ENCODE measurements at places on chromosomes 16 and 17. TPM values are rescaled to one million over a fixed set of nuclear protein-coding genes. Genes with fewer than 3 reads are reported as not detected.

The CCL13 gene
- total RNA-seq: 4.4 TPM

The CCDC102A gene
- total RNA-seq: 14.0 TPM

The UNC45B gene
- 0.43 TPM for total RNA-seq

The ACSM2A gene
- total RNA-seq: not detected

The TOP2A gene
- total RNA-seq: 21.6 TPM

DNA sequence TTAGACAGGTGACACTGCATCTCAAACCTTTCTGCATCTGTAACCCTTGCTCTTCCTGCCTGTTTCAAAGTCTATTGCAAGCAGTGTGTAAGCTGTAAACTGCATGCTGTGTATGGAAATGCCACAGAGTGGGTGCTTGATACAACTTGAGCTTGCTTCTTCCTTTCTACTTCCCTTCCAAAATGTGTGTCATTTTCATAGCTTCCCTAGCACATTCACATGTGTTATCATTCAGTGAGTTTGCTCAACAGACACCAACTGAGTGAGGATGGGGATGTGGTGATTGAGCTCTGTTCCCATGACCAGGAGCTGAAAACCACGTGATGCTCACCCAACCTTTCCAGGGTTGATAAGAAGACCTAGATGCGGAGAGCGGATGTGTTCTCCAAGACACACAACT is 111.1 kb downstream of the VAT1L start:
- peaks cover 30% of the 10 kb centered on the region for H3K4me1 ChIP-seq
- no peak overlapping the region for H3K27ac ChIP-seq
- DNase-seq: no peak

DNA sequence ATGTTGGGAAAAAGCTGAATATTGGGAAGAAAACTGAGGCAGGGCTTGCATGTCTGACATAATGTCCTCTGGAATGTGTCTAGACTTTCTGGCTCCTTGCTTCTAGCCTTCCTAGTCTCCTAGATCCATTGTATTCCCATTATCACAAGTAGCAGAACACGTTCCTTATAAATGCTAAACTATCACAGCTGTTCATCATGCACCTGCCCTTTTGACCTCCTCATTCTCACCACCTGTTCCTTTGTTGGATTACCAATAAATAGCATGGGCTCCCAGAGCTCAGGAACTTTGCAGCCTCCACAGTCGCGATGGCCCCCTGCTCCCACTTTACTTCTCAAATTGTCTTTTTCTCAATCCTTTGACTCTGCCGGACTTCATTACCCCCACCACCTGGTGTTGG is 49.7 kb downstream of the ACSM1 start:
- no peaks in the 10 kb centered on the region for H3K4me1 ChIP-seq
- H3K4me3 ChIP-seq: no peak overlapping the region
- no peaks in the 10 kb centered on the region for H3K36me3 ChIP-seq
- H3K27me3 ChIP-seq: no peaks in the 10 kb centered on the region
- no peak for DNase-seq
- H3K27ac ChIP-seq: no peak overlapping the region

- H3K27me3 ChIP-seq: no peaks in the 10 kb centered on the region
- no peak overlapping the region for H3K4me3 ChIP-seq
- no peak for DNase-seq
- no peaks in the 10 kb centered on the region for H3K4me1 ChIP-seq
Observed at GRCh38 chr16:78200623-78201096, 101.2 kb downstream of the WWOX start.

- H3K27me3 ChIP-seq: no peaks in the 10 kb centered on the region
- H3K36me3 ChIP-seq: no peaks in the 10 kb centered on the region
- no peak overlapping the region for H3K4me3 ChIP-seq
- no peak for DNase-seq
- H3K27ac ChIP-seq: no peak overlapping the region
Observed at GRCh38 chr17:39092692-39093230, 58.7 kb downstream of the PLXDC1 start.

DNA sequence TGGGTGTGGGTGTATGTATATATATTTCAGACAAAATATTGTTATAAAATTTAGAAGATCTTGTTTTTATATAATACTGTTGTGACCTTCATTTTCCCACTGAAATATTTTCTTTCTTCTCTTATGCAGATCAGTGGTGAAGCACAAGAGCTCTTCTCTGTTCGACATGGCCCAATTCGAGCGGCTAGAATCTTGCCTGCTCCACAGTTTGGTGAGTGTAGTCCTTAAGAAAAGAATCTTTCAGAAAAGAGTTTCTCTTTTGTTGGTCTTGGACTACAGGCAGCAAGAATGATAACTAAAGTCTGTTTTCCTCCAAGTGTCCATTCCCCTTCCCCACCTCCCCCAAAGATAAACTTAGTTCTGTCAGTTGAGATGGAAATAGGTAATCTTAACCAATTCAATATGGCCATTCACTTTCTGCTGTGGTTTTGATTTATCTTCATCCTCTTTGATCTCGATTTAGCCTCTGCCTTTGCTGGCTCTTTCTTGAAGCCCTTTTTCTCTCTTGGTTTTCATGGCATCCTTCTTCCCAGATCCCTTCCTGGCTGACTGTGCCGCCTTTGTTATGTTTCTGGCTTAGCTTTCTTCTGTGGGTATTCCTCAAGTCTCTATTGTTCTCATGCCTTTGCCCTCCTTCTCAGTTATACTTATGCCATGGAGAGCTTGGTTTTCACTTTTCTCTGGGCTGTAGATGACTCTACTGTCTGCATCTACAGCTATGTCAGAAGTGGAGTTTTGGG is 69.6 kb downstream of the BCAS3 start:
- H3K27ac ChIP-seq: no peak overlapping the region
- H3K36me3 ChIP-seq: peaks cover 8% of the 10 kb centered on the region
- no peak overlapping the region for H3K4me3 ChIP-seq
- no peak for DNase-seq
- no peaks in the 10 kb centered on the region for H3K27me3 ChIP-seq

DNA sequence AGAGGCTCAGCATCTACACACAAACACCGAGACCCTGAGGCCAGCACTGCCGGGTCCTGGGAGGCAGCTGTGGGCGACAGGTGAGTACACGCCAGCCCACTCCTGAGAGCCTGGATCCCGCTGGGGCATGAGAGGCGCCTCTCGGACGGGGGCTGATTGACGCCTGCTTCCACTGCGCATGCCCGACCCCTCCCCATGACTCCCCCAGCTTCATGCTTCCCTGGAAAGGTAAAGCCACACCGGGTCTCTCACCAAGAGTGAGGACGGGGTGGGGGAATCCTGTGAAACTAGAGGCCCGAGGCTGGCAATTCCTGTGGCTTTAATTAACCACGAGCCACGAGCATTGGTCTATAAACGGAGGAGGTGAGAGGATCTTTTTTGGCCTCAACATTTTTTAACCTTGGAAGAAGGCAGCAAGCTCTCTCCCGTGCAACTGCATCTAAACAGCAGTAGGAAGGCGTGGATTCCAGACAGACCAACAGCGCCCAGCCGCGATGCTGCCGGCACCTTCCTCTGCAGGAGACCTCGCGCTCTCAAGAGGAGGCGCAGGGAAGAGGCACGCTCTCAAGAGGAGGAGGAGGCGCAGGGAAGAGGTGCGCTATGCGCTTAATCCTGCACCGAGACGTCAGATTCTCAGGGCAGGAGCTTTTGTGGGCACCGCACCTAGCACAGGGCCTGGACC is 71.8 kb upstream of the METRNL start:
- H3K4me3 ChIP-seq: no peak overlapping the region
- H3K4me1 ChIP-seq: peaks cover 22% of the 10 kb centered on the region
- no peaks in the 10 kb centered on the region for H3K36me3 ChIP-seq
- H3K27me3 ChIP-seq: no peaks in the 10 kb centered on the region

DNA sequence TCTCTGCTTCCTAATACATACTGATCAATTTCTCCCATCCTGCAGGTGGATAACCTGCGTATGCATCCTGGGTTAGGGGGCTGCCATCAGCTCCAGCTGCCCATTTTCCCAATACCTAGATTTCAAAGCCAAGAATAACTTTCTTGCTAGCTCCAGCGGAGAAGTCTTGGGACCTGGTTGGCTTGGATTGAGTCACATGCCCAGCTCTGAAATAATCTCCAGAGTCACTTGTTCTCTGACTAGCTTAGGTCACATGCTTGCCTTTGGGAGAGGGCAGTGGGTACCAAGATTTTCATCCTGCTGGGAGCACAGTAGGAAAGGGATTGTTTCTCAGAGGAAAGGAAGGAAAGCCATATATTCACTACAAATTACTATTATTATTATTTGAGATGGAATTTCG is 70.0 kb upstream of the ELAC2 start:
- H3K4me3 ChIP-seq: no peak overlapping the region
- H3K27ac ChIP-seq: no peak overlapping the region
- no peak for DNase-seq
- H3K27me3 ChIP-seq: no peaks in the 10 kb centered on the region
- no peaks in the 10 kb centered on the region for H3K36me3 ChIP-seq
- peaks cover 10% of the 10 kb centered on the region for H3K4me1 ChIP-seq

GRCh38 chr16:87541147-87541871 is 48.5 kb upstream of the ZCCHC14 start:
- H3K27ac ChIP-seq: peak overlapping the region; percentile 49
- peak; percentile 62 for DNase-seq
- no peak overlapping the region for H3K4me3 ChIP-seq
- H3K4me1 ChIP-seq: no peaks in the 10 kb centered on the region
- H3K27me3 ChIP-seq: no peaks in the 10 kb centered on the region

DNA sequence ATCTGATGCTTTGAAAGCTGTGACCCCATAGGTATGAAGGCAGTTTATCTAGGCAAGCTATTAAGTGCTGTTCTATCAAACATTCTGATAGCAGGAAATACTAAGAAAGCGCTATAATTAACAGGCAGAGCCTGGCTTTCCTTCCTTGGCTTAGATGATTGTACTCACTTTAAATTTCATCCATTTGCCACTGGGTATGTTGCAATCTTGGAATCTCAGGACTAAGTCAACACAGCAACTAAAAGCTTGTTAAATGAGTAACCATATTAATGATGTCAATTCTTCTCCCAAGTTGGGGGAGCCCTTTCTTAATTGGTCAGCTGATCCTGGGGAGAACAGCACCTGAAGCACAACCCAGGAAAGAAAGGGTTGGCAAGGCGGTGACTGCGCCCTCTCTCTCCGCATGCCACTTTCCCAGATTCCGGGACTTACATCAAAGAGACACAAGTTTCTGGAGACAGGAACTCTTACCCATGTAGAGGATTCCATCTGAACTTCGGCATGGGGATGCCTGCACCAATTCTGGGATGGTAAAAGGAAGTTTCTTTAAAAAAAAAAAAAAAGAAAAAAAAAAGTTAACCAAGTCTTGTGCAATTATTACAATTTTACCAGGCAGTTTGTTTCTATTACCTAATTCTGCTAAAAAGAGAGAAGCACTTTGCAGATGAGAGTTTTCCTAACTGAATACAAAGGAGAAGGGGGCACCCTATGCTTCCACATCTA is 54.4 kb upstream of the ICAM2 start:
- H3K4me1 ChIP-seq: peaks cover 4% of the 10 kb centered on the region
- no peaks in the 10 kb centered on the region for H3K27me3 ChIP-seq
- peak; percentile 71 for DNase-seq
- H3K36me3 ChIP-seq: peaks cover 20% of the 10 kb centered on the region
- H3K27ac ChIP-seq: peak overlapping the region; percentile 82

- peaks cover 2% of the 10 kb centered on the region for H3K36me3 ChIP-seq
- no peaks in the 10 kb centered on the region for H3K27me3 ChIP-seq
Observed at GRCh38 chr16:89455178-89455577, 35.2 kb downstream of the ANKRD11 start.
